Stimulated activated CD4-positive, alpha-beta T cell treated with anti-CD3 and anti-CD28 coated beads, Interleukin-1b, Interleukin-23, amount 100 ng/mL, for 1 hour (primary cell): ENCODE measurements at places on chromosomes 2 and 18.

DNA sequence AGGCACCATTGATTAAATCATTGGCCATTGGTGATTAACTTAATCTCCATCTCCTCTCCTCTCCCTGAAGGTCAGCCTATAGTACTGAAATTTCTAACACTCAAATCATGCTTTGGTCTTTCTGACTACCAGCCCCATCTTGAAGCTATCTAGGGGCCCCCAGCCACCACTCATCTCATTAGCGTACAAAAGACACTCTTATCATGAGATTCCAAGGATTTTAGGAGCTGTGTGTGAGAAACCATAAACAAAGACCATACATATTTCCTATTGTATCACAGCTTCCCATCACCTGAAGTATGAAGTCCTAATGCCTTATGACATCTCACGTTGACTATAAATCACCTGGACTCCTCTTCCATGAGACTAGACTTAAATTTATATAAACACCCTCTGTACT is 94.0 kb upstream of the B3GNT2 start:
- no peak for DNase-seq

GRCh38 chr2:101623031-101623521 is 74.4 kb upstream of the MAP4K4 start:
- DNase-seq, result no peak

- DNase-seq, result no peak
Observed at GRCh38 chr2:14702258-14702657, 69.7 kb downstream of the LRATD1 start.

DNA sequence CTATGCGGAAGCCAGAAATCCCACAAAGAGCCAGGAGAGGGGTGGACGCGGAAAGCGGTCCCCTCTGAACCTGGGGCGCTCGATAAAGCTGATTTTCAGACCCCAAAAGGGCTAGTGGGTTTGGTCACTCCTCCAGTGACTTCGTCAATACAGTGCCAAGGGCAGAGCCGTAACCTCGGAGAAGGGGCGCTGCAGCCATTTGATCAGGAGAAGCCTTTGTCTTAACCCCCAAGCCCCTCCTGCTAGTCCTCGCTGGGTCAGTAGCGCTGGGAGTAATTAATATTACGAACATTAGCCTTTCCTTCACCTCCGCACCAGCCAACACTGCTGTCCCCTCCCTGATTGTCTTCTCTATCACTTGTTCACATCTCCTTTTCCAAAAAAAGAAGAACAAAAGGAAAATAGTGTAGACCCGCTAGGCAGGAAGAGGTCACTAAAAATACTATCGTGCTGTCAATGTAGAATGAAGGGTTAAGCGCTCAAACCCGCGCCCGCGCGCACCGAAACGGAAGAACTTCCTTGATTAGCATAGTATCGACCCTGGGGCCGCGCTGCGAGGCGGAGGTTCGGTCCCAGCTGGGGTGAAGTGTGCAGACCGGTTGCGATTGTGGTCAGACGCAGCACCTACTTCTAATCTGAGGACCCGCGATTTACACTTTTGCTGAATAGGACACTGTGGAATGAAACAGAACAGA is 63.2 kb upstream of the MAPRE2 start:
- DNase-seq, result no peak

DNA sequence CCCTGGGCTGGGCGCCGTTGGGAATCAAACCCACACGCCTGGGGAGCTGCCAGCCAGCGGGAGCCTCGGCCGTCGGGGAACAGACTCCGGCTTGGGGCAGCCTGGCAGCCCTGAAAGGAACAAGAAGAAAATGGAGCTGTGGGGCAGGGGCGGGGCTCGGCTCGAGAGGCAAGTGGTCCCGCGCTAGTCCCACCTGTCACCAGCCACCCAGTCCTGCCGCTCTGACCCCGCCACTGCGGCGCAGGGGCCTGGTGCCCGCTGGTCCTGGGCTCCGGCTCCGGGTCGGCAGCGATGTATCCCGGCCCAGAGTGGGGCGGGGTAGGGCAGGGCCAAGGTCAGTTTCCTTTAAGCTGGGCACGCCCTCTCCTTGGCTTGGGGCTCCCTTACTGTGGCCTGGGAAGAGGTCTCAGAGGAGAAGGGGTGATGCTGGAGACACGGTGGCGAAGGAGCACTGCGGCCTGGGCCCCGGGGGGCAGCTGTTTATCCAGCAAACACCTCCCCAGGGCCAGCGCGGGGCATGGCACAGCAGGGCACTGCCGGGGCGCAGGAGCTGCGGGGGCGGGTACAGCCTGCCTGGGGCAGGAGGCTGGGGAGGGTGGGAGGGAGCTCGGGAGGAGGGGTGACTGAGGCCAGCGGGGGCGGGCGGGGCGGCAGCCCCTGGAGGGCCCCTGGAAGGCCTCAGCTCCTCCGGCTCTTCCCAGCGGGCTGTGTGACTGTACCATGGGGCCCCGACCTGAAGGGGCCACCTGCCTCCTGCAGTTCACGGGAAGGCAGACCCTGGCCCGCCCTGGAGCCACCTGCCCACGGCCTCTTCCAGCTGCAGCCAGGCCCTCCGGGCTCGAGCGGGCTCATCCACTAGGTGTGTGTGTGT is 15.6 kb downstream of the ODC1 start:
- no peak for DNase-seq

GRCh38 chr18:3529077-3529476 is 79.1 kb downstream of the TGIF1 start:
- DNase-seq, result no peak

GRCh38 chr2:187874786-187875185 is 320.6 kb upstream of the TFPI start:
- no peak for DNase-seq

- DNase-seq, result no peak
Observed at GRCh38 chr2:205835251-205835791, 153.0 kb downstream of the NRP2 start.

- no peak for DNase-seq
Observed at GRCh38 chr18:21803495-21803894, 62.9 kb downstream of the MIB1 start.

DNA sequence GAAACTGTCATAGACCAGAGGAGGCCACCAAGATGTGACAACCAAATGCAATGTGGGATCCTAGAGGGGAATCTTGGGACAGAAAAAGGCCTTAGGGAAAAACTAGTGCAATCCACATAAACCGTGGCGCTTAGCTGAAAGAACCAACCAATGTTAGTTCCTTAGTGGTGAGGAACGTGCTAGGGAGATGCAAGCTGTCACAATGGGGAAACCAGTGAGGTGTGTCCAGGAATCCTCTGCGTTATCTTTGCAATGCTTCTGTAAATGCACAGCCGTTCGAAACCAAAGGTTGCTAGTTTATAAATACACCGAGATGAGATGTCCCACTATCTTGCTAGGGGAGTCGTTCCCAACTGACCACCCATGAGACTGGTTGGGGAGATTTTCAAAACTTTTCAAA is 157.0 kb upstream of the ID2 start:
- no peak for DNase-seq

DNA sequence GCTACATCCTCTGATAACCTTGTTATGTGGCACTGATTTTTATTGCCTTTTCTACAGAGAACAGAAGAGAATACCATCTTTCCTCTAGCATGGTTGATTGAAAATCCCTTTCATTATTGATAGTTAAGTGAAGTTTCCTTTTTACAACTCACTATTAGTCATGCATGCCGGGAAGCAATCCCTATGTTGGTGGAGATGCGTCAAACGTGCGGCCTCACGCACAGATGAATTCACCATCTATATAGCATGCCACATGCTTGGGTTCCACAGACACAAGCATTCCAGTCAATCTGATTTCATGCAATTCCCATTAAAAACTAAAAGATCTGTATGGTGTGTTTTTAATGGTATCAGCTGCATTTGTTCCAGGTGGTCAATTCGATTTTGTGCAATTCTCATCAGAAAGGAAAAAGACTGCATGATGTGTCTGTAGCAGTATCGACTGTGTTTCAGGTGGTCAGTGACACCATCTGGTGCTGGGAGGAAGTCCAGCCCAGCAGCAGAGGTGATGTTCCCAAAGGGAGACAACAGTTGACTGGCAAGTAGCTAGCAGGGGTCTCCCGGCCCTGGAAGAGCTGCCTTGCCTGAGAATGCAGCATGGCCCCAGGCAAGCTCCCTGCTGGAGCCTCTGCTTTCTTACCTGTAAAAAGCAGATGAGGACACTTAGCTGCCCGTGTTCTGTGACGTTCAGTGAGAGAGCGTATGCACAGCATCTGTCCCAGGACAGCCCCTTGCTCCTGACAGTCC is 151.3 kb upstream of the NCK2 start:
- no peak for DNase-seq

DNA sequence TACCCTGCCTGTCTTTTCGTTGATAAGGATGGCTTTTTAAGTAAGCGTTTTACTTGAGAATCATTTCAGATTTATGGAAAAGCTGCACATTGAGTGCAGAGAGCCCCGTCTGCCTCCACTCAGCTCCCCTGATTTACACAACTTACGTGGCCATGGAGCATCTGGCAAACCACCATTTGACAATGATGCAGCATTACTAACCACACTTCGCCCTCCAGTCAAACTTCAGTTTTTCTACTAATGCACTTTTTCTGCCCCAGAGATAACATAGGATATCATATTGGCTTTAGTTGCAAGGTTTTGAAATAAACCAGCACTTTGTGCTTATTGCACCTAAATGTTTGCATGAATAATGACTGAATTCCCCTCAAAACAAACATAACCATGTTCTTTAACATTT is 165.1 kb upstream of the TPO start:
- no peak for DNase-seq

DNA sequence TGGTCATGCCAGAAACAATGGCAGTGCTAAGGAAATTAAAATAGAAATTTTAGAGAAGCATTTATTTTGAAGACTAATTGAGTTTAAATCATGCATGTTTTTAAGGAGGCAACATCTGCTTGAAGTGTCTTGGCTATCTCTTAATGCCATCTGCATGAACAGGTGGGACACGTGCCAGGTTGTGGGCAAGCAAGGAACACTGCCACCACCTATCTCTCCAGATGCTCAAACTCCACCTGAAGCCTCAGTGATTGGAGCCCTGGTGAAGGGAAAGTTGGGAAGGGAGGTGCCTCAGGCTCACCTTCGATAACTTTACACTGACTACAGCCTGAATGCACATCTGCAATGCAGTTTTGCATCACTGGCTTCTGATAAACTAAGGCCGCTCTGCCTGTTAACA is 91.5 kb downstream of the TPGS2 start:
- DNase-seq, result no peak

GRCh38 chr18:8351161-8351560 is 258.1 kb upstream of the RAB12 start:
- no peak for DNase-seq
